ENCODE measurements at places on chromosomes 2 and 18. TPM values are rescaled to one million over a fixed set of nuclear protein-coding genes. Genes with fewer than 3 reads are reported as not detected.

MSGN1 gene
- not detected for total RNA-seq

UGT1A5 gene
- 3.2 TPM for total RNA-seq

NEU2 gene
- total RNA-seq = not detected

RND3 gene
- total RNA-seq = 50.6 TPM

GALR1 gene
- total RNA-seq = not detected

ALKAL2 gene
- not detected for total RNA-seq

Measured in airway epithelial cell (primary cell).